ENCODE measurements at places on chromosomes 13 and 19. TPM values are rescaled to one million over a fixed set of nuclear protein-coding genes. Genes with fewer than 3 reads are reported as not detected.

Gene ZGLP1
- total RNA-seq, result 0.33 TPM

Gene DIRAS1
- 3.3 TPM for total RNA-seq

Gene SMIM24
- not detected for total RNA-seq

Gene NLRP11
- total RNA-seq, result not detected

Gene IFNL3
- not detected for total RNA-seq

Gene SH2D3A
- 0.34 TPM for total RNA-seq

Gene CEACAM8
- total RNA-seq, result not detected

Gene PPM1N
- 1.5 TPM for total RNA-seq

Gene PALM3
- under 0.01 TPM for total RNA-seq

Gene SLC25A41
- total RNA-seq, result not detected

All from melanocyte of skin (primary cell).